Activated naive CD8-positive, alpha-beta T cell treated with anti-CD3 and anti-CD28 coated beads for 36 hours (primary cell): ENCODE measurements at places on chromosomes 5 and 9. TPM values are rescaled to one million over a fixed set of nuclear protein-coding genes. Genes with fewer than 3 reads are reported as not detected.

DNA sequence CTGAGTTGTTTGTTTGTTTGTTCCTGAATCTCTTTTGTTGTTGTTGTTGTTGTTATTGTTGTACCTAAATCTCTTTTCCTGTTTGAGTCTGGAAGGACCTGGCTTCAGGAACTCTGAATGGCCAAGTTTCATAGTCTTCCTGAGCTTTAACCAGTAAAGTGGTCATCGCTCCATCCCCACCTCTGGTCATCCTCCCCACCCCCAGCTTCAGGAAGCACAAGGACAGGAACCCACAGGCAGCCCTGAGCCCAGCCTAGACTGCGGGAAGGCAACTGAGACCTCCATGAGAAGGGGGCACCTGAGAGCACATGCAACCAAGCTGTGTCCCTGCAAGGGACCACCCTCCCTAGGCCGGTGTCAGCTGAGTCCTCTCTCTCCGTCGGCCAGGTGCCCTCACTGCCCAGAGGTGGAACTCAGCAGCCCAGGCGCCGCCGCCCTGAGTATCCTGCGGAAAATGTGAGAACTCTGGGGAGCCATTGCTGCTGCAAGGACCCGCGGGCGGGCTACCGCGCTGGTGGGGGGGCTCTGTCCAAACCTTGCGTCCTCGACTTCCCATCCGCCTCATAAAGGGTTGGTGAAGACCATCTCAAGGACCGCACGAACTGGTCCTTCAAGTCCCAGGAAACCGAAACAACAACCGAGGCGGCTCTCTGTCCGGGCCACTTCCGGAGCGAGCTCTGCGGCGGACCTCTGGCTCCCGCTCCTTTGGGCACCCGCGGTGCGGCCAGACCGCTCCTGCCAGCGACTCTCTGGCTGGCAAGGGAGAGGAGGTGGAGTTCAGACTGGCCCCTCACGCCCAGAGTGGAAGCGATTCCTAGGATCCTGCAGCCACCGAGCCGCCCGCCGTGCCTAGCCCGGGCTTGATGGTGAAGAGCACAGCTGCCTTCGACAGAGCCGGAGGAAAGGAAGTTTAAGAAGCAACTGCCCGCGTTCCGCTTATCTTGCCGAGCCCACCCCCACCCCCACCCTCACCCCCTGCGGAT, 4.2 kb downstream of the BARX1 start:
- H3K27ac ChIP-seq, result no peak overlapping the region
- peaks cover 39% of the 10 kb centered on the region for H3K4me1 ChIP-seq
- H3K36me3 ChIP-seq, result peaks cover 11% of the 10 kb centered on the region
- H3K4me3 ChIP-seq, result peak overlapping the region; percentile 57
- DNase-seq, result no peak
- H3K27me3 ChIP-seq, result peaks cover 88% of the 10 kb centered on the region

The CNTNAP3B gene
- not detected for total RNA-seq

DNA sequence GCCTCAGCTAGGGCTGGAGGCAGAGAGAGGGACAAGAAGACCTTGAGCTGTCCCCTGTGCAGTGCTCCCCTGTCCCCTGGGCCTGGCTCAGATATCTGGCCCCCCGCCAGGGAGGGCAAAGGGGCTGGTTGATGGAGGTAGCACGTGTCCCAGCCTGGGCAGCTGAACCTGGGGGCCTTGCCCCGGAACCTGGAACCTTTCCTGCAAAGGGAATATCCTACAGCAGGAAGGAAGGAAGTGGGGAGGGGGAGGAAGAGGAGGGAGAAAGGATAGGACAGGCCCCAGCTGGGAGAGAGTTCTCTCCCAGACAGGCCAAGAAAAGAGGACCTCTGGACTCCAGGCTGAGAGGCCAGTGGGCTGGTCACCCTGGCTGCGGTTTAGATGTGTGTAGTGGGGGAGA, 27.6 kb upstream of the PSD2 start:
- H3K27ac ChIP-seq, result no peak overlapping the region
- no peak overlapping the region for H3K4me3 ChIP-seq
- peaks cover 11% of the 10 kb centered on the region for H3K4me1 ChIP-seq
- DNase-seq, result no peak

DNA sequence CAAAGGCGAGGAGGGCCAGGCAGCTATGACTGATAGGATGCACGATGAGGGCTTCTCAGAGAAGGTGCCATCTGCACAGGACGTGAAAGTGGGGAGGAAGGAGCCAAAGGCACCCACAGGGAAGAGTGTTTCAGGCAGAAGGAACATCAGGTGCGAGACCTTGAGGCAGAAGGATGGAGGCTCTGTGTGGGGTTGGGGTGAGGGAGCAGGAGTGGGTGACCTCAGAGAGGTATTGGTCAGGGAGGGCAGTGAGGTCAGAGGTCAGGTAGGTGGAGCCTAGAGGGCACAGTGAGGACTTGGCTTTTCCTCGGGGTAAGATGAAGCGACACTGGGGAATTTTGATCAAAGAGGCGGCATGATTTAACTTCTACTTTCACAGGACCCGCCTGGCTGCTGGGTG, 64.7 kb upstream of the XPA start:
- no peaks in the 10 kb centered on the region for H3K4me1 ChIP-seq
- no peak for DNase-seq
- H3K27me3 ChIP-seq, result peaks cover 39% of the 10 kb centered on the region
- H3K4me3 ChIP-seq, result no peak overlapping the region
- no peak overlapping the region for H3K27ac ChIP-seq
- no peaks in the 10 kb centered on the region for H3K36me3 ChIP-seq

The C5orf58 gene
- not detected for total RNA-seq

DNA sequence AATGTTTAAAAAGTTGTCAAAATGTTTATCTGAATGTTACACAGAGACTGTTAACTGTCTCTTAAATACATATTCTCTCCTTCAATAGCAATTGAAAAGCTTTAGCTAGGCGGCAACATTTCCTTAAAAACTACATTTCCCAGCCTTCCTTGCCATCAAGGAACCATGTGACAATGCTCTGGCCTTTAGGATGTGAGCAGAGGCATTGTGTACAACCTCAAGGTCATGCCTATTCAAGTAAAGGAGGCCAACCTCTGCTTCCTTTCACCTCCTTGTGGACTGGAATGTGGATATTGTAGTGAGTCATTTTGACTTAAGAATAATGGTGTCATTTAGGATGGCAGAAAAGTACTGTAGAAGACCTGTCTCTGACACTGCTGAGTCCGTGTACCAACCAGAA, 23.7 kb upstream of the MROH2B start:
- DNase-seq, result no peak
- no peaks in the 10 kb centered on the region for H3K4me1 ChIP-seq
- no peaks in the 10 kb centered on the region for H3K27me3 ChIP-seq
- H3K27ac ChIP-seq, result no peak overlapping the region
- H3K36me3 ChIP-seq, result no peaks in the 10 kb centered on the region

- H3K27me3 ChIP-seq, result no peaks in the 10 kb centered on the region
- peak overlapping the region; percentile 12 for H3K27ac ChIP-seq
- no peak for DNase-seq
- peaks cover 3% of the 10 kb centered on the region for H3K4me1 ChIP-seq
- no peak overlapping the region for H3K4me3 ChIP-seq
- H3K36me3 ChIP-seq, result peaks cover 29% of the 10 kb centered on the region
Measured at GRCh38 chr9:137764171-137764671, 113.4 kb upstream of the CACNA1B start.

DNA sequence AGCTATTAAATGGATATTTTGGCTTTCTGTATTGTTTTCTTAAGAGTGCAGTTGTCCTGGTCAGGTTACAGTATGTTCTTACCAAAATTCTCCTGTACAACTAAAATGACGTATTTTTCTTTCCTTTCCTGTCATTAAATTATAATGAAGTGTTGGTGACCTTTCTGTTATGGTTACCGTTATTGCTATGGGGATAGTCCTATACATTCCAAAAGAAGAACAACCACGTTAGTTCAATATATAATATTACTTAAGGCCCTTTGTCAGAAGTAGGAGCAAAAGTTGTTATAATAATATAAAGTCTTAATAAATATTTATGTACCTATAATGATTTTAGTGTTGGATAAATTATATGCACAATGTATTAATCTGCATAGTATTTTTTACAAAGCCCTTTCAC, 82.4 kb upstream of the NREP start:
- no peaks in the 10 kb centered on the region for H3K36me3 ChIP-seq
- no peaks in the 10 kb centered on the region for H3K4me1 ChIP-seq
- no peaks in the 10 kb centered on the region for H3K27me3 ChIP-seq
- no peak for DNase-seq

- no peaks in the 10 kb centered on the region for H3K36me3 ChIP-seq
- no peaks in the 10 kb centered on the region for H3K27me3 ChIP-seq
- DNase-seq, result no peak
Measured at GRCh38 chr9:18798106-18798505, 234.9 kb downstream of the SAXO1 start.
